ENCODE measurements at places on chromosomes 2 and 18. TPM values are rescaled to one million over a fixed set of nuclear protein-coding genes. Genes with fewer than 3 reads are reported as not detected.
A peak's percentile ranks its signal among the peaks of the same experiment; 100 is the strongest.

- H3K4me1 ChIP-seq, result no peaks in the 10 kb centered on the region
- no peaks in the 10 kb centered on the region for H3K27me3 ChIP-seq
- H3K4me3 ChIP-seq, result no peak overlapping the region
- no peak overlapping the region for H3K27ac ChIP-seq
- DNase-seq, result no peak
- H3K36me3 ChIP-seq, result peaks cover 6% of the 10 kb centered on the region
Measured at GRCh38 chr2:101048756-101049155, 46.7 kb downstream of the RPL31 start.

DNA sequence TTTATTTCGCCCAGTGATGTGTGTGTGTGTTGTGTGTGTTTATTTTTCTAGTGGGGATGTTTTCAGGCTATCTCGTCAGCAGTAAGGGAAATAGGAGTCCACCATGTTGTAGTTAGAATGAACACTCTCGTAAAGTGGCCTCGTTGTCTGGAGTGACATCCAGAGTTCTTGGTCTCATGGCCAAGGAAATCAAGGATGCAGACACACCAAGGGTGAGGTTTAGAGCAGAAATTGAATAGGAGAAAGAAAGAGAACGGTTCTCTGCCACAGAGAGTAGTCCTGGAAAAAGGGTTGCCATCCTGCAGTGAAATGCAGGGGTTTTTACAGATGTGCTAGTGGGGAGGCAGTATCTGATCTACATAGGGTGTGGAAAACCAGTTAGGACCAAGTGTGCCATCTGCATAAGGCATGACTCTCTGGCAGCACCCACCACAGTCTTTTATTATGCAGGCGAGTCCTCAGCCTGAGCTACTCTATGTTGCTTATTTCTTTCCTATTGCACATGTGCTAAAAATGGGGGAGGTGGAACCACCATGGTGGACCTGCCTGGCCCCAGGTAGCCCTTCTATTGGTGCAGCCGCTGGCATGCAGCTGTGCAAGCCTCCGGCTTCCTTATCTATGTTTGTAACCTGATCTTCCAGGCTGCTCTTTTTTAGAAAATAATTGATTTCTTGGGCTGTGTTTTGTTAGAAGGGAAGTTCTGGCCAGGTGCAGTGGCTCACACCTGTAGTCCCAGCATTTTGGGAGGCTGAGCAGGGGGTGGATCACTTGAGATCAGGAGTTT is 23.2 kb downstream of the RALB start:
- no peaks in the 10 kb centered on the region for H3K27me3 ChIP-seq
- H3K27ac ChIP-seq, result no peak overlapping the region
- no peak for DNase-seq

GRCh38 chr2:168574856-168575630 is 119.0 kb downstream of the CERS6 start:
- peaks cover 44% of the 10 kb centered on the region for H3K4me1 ChIP-seq
- peak; percentile 71 for DNase-seq
- peak overlapping the region; percentile 88 for H3K27ac ChIP-seq
- H3K27me3 ChIP-seq, result no peaks in the 10 kb centered on the region
- no peak overlapping the region for H3K4me3 ChIP-seq

GRCh38 chr2:177984749-177985148 is 87.8 kb downstream of the PDE11A start:
- H3K4me3 ChIP-seq, result no peak overlapping the region
- H3K36me3 ChIP-seq, result no peaks in the 10 kb centered on the region
- no peaks in the 10 kb centered on the region for H3K4me1 ChIP-seq
- H3K27ac ChIP-seq, result no peak overlapping the region

DNA sequence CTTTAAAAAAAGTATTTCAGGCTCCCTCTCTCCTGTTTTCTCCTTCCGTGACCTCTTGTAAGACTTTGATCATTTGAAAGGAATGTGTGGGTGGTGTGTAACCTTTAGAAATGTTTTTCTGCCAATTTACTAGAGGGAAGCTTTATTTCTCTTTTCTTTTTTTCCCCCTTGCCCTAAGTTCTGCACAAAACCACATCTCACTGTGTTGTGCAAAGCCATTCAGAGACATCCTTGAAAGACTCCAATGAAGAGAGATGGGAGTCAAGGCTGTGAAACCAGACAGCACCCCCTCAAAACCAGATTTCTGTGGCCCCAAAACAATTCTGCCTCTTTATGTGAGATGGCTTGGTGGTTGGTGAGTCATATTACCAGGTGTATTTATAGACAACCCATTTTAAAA is 184.6 kb upstream of the ERBB4 start:
- no peak for DNase-seq
- peak overlapping the region; percentile 52 for H3K27ac ChIP-seq
- H3K36me3 ChIP-seq, result no peaks in the 10 kb centered on the region
- no peak overlapping the region for H3K4me3 ChIP-seq
- peaks cover 47% of the 10 kb centered on the region for H3K4me1 ChIP-seq

DNA sequence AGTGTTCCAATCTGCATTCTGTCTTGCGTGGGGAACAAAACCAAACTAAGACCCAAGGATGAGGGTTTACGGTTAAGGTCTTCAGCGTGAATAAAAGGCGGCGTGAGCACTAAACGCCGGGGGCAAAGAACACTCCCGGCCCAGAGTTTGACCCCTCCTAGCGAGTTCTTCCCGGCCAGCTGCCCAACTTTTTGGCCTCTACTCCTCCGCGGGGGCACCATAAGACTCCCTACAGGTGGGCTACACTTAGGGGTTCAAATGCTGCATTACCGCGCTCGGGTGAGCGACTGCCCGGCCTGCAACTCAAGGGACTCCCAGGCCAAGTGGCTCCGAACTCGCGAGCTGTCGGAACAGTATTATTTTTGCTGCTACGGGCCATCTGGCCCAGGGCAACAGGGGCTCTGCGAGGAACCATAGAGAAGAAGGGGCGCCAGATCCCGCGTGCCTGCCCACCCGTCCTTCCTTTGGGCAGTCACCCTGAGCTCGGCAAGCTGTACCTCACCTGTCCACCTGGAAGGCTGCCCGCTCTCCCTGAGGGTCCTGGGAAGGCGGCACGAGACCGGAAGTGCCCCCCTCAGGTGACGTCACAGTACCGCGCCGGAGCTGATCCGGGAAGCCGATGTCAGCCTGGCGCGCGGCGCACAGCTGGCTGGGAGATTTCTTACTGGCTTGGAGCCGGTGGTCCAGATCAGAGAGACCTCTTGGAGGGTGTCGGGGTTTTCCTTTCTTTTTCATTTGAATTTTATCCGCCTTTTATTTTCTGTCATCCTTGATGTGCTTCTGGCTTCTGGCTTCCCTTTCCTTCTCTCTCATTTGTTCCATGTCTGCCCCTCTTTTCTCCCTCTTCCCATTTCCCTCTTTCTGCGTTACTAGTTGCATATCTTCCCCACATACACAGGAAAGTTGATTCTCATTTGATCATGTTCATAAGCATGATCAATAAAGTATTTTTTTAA is at the start of gene LDAH:
Gene LDAH (minus strand): TSS at position 567 of the 956 bp plus-strand sequence. CDS start 21,638 bp downstream, outside the sequence.
- no peaks in the 10 kb centered on the region for H3K36me3 ChIP-seq
- H3K4me3 ChIP-seq, result peak within 1 kb of the TSS; percentile 93
- peak within 1 kb of the TSS; percentile 91 for H3K27ac ChIP-seq
- DNase-seq, result peak; percentile 95
- H3K4me1 ChIP-seq, result no peaks in the 10 kb centered on the region

DNA sequence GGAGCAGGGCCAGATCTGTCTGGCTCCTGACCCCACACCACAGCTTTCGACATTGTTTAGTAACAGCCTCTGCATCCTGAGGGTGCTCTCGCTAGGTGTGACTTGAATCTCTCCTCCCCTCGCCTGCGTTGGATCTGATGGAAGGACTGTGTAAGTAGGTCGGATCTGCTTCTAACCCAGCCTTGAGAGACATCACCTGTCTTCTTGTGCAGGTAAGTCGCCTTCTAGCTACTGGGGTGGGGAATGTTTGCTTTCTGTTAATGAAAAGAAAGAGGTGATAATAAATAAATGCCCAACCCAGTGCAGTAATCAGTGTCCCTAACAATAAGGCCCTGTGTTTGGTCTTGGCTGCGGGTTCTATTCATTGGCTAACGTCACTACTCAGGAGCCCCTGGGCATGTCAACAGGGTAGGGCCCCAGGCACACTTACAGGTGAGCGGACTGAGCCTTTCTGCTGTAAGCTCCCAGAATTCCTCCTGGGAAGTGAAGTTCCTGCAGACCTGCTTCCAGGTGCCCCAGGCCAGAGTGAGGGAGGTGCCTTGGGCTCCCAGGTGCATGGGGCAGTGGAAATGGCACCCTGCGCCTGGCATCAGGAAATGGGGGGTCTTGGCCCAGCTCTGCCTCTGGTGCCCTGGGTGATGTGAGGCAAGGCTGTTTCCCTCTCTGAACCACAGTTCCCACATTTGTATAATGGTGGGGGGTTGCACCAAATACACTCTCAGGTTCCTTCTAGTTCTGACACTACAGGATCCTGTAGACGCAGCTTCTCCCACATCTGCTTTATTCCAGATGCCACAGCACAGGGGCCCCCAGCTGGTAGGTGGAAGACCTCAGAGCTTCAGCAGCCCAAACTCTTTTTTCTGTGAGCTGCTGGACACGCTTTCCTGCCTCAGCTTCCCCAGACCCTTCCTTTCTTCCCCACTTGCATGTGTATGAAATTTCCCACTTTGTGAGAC is 11.2 kb upstream of the FOSL2 start:
- H3K27me3 ChIP-seq, result no peaks in the 10 kb centered on the region
- H3K36me3 ChIP-seq, result no peaks in the 10 kb centered on the region
- DNase-seq, result no peak
- no peak overlapping the region for H3K4me3 ChIP-seq
- H3K4me1 ChIP-seq, result no peaks in the 10 kb centered on the region
- no peak overlapping the region for H3K27ac ChIP-seq

DNA sequence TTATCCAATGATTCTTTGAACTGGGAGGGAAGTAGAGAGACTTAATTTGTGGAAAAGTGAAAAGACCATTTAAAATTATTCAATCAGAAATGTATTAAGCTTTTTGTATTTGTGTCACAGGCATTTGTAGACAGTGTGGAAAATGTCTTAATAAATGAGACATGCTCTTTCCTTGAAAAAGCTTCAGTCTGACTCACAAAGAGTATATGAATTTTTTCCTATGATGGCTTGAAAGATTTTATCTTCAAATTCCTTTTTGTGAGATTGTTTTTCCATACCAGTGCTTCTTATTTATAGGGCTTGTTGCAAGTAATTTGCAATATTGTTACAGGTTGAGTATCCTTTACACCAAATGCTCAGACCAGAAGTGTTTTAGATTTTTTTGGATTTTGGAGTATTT is 39.5 kb downstream of the STON1 start:
- no peak overlapping the region for H3K4me3 ChIP-seq
- peaks cover 9% of the 10 kb centered on the region for H3K4me1 ChIP-seq
- H3K27me3 ChIP-seq, result no peaks in the 10 kb centered on the region
- no peaks in the 10 kb centered on the region for H3K36me3 ChIP-seq

GRCh38 chr18:49008156-49008555 is 57.4 kb upstream of the SMAD7 start:
- no peaks in the 10 kb centered on the region for H3K4me1 ChIP-seq
- H3K27me3 ChIP-seq, result no peaks in the 10 kb centered on the region
- no peaks in the 10 kb centered on the region for H3K36me3 ChIP-seq

The NT5C1B gene
- not detected for total RNA-seq

The SCYGR2 gene
- not detected for total RNA-seq

The CRYGD gene
- not detected for total RNA-seq
